ENCODE measurements at places on chromosomes 4 and X. TPM values are rescaled to one million over a fixed set of nuclear protein-coding genes. Genes with fewer than 3 reads are reported as not detected.

DNA sequence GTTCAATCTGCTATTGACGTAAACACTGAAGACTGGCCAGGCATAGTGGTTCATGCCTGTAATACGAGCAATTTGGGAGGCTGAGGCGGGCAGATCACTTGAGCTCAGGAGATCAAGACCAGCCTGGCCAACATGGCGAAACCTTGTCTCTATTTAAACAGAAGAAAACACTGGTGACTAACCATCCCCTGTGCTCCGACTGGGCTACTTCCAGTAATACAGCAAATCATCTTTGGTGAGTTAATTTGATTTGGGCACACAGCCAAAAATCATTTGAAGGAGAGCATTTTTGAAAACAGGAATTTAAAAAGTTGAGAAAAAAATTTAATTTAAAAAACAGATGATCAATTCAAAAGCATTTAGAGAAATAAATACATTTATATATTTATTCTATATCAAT is 52.0 kb downstream of the SEC24D start:
- DNase-seq: no peak

DNA sequence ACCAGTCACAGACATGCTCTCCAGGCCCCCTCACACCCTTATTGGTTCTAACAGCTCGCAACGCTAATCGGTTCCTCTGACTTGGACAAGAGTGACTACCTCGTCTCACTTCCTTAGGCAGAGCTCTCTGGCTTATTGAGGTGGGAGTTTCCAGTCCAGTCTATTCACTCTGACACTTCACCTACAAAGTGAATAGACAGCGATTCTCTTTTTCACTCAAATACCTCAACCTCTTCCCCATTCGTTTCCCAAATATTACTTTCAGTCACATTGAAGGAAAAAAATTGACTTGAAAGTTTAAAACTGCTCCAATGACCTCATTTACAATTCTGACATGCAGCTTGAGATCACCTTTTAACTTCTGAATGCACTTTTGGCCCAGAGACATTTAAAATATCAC is 17.7 kb downstream of the HELT start:
- no peak for DNase-seq

- DNase-seq: no peak
Measured at GRCh38 chr4:135949931-135950330, 1582.4 kb downstream of the PCDH18 start.

DNA sequence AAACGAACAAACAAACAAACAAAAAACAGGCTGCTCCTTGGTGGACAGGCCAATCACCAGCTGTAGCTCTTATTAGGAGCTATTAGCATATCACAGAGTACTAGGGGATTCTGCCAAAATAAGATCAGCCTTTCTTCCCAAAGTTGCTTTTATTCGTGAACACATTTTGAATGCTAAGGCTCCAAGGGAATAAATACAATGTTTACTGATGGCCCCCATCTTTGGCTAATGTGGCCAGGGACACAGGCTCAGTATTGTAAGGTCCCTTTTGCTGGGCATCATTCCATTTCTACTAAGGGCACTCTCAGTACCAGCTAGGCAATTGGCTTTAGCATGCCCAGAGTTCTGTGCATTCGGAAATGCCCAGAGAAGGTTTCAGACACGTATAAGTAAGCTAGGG is 84.3 kb downstream of the GPC4 start:
- no peak for DNase-seq

DNA sequence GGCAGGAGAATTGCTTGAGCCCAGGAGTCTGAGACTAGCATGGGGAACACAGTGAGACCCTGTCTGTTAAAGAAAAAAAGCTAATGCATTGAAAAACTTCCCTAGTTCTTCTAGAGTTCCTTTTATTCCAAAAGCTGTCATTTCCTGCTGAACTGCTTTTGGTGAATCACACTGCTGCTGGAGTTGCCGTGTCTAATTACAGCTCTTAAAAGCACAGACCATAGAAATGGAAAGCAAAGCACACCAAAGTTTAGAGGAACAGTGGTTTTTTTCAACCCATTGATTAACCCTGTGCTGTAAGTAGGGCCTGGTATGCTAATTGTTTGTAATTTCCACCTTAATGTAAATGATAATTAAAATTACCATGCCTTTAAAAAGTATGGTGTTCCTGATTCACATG is 52.4 kb downstream of the SEPTIN11 start:
- DNase-seq: no peak

- DNase-seq: no peak
Measured at GRCh38 chr4:1011666-1012033, 224 bp downstream of the FGFRL1 start.

DNA sequence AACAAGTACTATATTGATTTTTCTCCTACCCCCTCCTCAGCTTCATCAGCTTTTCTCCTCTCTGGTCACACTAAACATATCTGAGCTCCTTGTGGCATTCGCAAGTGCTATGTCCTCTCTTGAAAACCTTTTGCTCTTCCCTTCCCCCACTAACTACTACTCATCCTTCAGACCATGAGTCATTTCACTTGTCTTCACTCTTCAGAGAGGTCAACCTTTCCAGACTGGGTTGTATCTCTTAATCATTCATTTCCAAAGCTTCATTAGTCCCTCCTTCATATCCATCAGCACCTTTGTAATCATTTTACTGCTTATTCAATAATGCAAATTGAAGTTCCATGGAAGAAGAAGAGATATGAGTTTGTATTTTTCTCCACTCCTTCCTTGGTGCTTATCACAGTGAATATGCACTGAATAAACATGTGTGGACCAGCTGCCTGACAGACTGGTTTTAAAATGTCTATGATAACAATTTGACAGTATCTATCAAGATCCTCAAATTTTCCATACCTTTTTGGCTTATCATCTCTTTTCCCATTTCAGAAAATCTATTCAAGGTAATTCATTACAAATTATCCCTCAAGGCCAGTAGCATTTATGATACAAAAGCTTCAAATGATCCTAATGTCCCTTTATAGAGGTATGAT is 28.4 kb downstream of the DDX60L start:
- DNase-seq: no peak

DNA sequence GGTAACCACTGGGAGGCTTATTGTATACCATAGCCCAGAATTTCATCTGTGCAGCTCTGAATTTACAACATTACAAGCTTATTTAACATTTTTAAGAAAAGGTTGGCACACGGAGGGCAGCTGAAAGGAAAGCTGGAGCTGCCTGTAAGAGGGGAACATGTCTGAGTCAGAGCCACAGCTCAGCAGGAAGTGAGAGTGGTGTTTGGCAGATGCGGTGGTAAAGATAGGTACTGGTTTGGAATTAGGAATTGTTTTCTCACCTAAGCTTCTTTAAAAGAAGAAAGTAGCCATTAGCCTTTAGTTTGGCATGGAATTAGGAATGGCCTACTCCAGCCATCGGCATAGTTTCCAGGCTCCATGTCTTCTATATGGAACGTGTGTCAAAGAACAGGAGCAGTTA is 172.5 kb upstream of the ANXA3 start:
- DNase-seq: no peak

DNA sequence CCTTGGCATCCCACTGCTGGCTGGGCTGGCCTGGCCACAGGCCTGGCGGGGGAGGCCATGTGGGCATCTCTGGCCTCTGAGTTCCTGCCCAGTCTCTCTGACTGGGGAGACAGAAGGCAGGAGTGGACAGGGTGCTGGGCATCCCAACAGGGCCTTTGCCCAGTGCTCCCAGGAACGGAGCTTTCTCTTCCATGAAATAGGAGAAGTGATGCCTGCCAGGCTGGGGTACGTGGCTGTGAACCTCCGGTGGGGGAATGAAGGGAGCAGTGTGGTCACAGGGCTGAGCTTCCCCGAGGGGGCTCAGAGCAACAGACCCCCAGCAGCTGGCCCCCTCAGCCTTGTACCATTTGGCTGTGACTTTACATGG is 40.4 kb upstream of the HMX1 start:
- no peak for DNase-seq

GRCh38 chr4:109160494-109160893 is 142.0 kb downstream of the COL25A1 start:
- DNase-seq: no peak

GRCh38 chr4:80307183-80307735 is 28.3 kb upstream of the CFAP299 start:
- DNase-seq: no peak

GRCh38 chr4:174600391-174600790 is 78.1 kb upstream of the HPGD start:
- DNase-seq: no peak

- DNase-seq: no peak
Measured at GRCh38 chr4:88761861-88762523, 64.4 kb upstream of the NAP1L5 start.

- no peak for DNase-seq
Measured at GRCh38 chr4:90958256-90958895, 831.2 kb downstream of the CCSER1 start.

DNA sequence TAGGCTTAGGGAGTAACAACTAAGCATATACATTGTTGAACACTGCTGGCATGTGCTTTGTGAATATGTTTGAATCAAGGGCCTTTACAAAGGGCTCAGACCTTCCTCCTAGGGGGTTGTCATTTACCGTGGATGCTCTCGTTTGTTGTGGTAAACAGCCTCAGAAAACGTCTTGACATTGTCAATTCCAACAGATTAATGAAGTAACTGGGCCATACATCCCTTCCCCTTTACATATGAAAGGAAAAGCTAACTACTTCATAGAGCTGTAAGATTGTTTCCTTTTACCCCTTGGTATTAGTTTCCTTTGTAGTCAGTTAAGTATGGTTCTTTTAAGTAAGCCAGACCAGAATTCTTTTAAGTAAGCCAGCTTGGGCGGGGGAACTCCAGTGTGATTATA is 42.9 kb downstream of the FAT4 start:
- no peak for DNase-seq

- no peak for DNase-seq
Measured at GRCh38 chr4:184359888-184360287, 114.5 kb downstream of the IRF2 start.

GRCh38 chrX:5145957-5146356 is 1082.7 kb downstream of the NLGN4X start:
- no peak for DNase-seq

DNA sequence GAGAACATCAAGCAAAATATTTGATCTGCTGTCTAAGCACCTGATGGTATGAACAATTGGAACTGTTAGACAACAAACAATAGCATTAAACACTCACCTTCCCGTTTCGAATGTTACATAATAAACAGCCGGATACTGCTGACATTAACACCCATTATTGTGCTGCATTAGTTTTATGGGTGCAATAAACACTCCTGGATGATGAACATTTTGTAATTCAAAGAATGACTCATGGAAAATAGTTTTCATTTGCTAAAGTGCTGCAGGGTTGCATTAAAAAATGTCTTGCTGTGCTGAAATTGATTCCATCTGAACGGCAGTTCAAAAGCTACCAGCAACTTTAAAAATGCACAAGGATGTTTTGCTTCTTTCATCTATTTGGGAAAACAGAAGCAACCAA is 100.8 kb upstream of the SORBS2 start:
- DNase-seq: no peak

DNA sequence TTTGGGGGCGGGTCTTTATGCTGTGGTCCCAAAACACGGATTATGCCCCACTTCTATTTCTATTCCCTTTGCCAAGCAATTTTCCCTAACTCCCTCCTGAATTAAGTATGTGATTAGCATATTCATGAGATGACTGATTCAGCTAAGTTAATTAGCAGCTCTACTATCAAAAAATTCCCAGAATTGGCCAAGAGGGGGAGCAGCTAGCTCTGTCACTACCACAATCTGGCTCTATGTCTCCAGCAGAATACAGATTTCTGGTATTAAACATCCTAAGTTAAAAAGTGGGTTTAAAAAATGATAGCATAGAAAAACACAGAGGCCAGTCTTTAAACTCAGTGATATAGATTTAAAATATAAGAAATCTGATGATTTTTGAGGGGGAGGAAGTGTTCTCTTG is 80.3 kb downstream of the GPC4 start:
- no peak for DNase-seq

DNA sequence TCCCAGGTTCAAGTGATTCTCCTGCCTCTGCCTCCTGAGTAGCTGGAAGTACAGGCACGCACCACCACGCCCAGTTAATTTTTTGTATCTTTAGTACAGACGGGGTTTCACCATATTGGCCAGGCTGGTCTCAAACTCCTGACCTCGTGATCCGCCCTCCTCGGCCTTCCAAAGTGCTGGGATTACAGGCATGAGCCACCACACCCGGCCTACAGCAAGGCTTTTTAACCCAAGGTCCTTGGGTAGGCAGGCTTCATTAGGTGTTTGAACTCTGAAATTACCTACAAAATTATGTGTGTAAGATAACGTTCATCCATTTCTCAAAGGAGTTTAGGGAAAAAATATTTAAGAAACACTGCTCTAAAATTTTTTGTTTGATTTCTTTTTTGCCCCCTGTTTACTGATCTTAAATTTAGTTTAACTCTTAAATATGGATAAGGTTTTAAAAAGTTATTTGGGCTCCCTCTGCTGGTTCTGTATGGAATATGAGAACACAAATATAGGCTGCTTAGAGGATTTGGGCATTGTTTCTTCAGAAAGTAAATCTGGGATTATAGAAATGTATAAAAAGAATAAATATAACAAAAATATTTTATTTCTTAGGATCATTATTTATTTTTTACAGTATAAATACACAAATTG is 92.8 kb downstream of the CBR4 start:
- DNase-seq: no peak

DNA sequence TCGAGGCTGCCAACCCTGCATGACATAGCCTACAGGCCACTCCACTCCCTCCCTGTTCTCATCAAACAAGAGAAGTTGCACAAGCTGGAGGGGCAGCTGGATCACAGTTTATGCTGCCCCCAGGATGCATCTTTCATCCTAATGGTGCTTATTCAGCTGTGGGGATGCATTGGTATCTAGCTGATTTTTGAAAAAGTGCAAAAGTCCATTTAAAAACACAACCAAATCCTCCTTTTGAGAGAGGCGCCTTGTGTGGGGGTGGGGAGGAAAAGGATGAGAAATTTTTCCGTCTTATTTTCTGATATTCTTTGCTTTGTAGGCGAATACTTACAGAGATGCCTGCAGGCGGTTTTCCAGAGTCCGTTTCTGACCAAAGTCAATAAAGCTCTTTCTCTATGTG is 276.4 kb upstream of the BOD1L1 start:
- DNase-seq: no peak

DNA sequence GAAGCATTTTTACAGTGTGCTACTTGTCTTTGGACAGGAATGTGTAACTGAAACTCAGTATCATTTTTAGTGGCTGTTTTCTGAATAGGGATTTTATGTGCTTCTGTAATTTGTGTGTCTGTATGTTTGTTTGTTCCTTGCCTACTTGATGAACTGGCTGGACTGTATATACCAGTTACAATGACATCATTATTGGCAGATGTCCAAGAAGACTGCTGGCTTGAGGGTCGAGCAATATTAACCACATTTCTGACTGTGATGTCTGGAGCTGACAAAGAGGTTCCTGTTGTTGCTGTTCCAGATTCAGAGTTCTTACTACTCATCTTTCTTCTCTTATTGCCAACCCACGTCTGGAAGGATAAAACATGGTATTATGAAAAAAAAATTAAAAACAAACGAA is 33.0 kb downstream of the HDX start:
- DNase-seq: no peak

GRCh38 chr4:164446516-164446915 is 307.4 kb upstream of the SMIM31 start:
- no peak for DNase-seq

F9 gene
- total RNA-seq: not detected

TMEM144 gene
- total RNA-seq: 229 TPM

OR13H1 gene
- total RNA-seq: not detected

MAGEB10 gene
- total RNA-seq: not detected

C4orf36 gene
- total RNA-seq: 2.5 TPM

SLC38A5 gene
- total RNA-seq: 20.3 TPM

SFRP2 gene
- total RNA-seq: 3.6 TPM

ARMCX2 gene
- 76.6 TPM for total RNA-seq

TCEAL9 gene
- 25.0 TPM for total RNA-seq

SHOX gene
- 0.25 TPM for total RNA-seq
